ENCODE measurements at places on chromosomes 13 and 19.

DNA sequence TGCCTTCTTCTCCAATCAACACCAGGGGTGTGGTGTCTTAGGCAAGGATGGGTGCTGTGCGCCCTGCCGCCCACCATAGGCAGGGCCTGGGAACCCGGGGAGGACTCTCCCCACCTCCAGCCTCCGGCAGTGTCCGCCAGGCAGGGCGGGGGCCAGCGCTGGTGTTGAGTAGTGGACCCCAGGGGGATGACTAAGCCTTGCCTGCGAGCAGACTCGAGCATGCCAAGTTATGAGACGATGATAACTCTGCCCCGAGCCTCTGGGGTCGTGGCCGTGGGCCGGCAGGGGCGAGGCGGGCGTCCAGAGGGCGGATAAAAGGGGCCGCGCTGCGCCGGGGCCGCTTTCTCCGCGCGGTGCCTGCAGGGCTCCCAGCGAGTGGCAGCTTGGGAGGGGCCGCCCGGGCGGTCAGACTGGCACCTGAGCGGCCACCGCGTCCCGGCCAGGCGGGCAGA is at the start of gene MEDAG:
TSS of gene MEDAG (plus strand) at position 340 of the 452 bp plus-strand sequence. CDS start 245 bp downstream, outside the sequence.
- DNase-seq: no peak

DNA sequence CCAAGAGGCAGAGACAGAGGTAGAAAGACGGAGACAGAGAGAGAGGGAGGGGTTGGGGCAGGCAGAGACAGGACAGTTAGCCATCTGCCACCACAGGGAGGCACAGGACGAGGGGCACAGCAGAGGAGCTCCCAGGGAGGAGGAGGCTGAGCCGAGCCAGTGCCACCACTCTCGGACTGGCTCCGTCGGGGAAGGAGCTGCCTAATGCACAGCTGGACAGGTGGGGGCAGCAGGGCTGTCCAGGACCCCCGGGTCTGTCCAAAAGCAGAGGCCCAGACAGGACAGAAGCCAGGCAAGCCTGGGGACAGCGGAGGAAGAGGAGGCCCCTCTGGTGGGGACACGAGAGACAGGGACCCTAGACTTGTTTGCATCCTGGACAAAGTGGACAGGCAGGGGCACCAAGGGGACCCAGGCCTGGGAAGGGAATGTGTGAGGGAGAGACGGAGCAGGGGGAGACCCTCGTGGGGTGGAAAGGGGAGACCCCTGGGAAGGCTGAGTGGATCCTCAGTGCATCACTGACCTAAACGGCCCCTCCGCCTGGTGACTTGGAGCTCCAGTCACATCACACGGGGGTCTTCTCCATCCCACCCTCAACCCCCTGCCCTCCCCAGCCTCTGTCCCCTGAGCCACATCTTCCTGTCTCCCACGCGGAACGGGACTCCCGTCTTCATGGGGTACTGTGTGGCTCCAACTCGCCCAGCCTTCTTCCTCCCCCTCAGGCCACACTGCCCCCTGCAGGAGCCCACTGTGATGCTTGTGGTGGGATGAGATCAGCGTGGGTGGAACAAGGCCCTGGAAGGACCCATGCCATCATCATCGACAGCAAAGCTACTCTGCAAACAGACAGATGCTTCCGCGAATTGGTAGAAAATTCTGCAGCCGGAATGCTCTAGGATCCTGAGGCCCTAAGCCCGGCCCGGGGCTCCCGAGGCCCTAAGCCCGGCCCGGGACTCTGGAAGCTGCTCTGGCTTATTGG is 915 bp downstream of the F10 start:
- no peak for DNase-seq

GRCh38 chr13:111790621-111791020 is 276.3 kb upstream of the SOX1 start:
- no peak for DNase-seq

DNA sequence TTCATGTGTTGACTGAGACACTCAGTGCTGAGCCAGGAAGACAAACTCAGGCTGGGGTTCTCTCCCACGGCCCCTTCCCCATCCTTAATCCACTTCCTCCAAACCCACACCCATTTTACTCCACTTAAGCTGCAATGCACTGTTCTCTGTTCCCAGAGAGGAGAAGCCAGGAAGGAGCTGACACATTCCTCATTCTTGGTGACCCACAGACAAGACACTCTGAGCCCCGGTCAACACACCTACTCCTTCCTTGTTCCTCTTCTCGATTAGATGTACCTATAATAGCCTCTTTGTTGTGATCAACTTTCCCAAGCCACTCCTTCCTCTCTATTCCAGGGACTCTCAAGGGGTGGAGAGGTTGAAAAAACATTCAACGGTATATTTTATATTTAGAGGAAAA is 47.1 kb downstream of the INSR start:
- no peak for DNase-seq

- DNase-seq: no peak
Observed at GRCh38 chr19:3687774-3688706, 12.2 kb downstream of the PIP5K1C start.

DNA sequence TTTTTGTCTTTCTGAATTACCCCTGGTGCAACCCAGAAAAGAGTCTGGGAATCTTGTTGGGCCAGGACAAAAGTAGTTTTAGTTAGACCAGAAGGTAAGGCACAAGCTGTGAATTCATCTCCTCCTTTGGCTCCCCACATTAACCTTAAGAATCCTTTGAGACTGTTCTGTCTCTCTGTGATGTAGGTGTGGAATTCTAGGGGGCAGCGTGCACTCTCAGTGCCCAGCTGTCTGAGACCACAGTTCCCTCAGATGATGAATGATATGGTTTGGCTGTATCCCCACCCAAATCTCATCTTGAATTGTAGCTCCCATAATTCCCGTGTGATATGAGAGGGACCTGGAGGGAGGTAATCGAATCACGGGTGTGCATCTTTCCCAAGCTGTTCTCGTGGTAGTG is 43.9 kb downstream of the ZNF506 start:
- no peak for DNase-seq

GRCh38 chr13:96824140-96824539 is 170.1 kb downstream of the OXGR1 start:
- DNase-seq: no peak

GRCh38 chr19:34676697-34677385 is at the start of gene SCGB2B2:
SCGB2B2 (minus strand) TSS chr19:34677159; CDS start chr19:34594563, 82,596 bp downstream.
- DNase-seq: peak; percentile 90

DNA sequence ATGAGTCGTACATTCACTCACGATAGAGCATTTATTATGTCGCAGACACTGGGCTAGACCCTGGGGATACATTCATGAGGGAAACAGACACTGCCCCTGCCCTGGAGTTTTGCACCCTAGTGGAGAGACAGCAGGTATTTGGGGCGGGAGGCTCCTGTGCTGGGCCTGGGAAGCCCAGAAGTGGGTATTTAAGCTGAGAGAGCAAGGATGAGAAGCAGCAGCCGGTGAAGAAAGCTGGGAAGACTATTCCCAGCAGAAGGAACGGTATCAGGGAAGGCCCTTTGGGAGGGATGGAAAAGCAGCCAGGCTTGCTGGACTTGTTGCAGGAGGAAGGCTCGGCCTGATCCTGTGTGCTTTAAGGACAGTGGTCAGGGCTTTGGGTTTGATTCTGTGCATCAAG is 54.5 kb downstream of the CDADC1 start:
- DNase-seq: no peak

DNA sequence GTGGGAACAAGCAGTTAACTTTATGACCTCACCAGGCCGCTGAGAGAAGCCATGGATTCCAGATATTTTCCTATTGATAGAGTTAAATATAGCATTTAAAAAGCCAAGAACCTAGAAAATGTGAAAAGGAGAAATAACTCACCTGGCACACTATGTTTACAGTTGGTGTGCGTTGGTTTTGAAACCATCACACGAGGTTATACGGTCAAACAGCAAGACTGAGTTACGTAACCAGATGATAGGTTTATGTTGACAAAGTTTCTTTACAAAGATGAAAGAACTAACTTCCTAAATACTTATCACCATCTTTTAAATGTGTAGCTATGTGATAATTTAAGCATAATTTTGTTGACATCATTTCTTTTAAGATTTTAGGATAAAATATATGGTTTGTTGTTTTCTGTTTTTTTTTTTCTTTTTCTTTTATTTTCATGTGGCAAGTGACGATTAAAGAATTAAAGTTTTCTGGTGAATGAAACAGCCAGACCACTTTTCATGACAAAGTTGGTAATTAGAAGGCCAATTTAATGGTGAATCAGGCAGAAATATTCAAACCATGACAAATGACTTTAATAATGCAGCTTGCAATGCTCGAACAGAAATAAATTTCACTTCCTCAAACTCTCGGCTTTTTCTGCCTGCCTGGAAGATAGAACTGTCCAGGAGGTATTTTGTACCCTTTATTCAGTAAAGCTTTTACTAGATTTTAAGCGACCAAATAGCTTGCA is 339.1 kb upstream of the OBI1 start:
- DNase-seq: no peak

- peak; percentile 74 for DNase-seq
Observed at GRCh38 chr13:60654415-60654814, 257.4 kb downstream of the TDRD3 start.

DNA sequence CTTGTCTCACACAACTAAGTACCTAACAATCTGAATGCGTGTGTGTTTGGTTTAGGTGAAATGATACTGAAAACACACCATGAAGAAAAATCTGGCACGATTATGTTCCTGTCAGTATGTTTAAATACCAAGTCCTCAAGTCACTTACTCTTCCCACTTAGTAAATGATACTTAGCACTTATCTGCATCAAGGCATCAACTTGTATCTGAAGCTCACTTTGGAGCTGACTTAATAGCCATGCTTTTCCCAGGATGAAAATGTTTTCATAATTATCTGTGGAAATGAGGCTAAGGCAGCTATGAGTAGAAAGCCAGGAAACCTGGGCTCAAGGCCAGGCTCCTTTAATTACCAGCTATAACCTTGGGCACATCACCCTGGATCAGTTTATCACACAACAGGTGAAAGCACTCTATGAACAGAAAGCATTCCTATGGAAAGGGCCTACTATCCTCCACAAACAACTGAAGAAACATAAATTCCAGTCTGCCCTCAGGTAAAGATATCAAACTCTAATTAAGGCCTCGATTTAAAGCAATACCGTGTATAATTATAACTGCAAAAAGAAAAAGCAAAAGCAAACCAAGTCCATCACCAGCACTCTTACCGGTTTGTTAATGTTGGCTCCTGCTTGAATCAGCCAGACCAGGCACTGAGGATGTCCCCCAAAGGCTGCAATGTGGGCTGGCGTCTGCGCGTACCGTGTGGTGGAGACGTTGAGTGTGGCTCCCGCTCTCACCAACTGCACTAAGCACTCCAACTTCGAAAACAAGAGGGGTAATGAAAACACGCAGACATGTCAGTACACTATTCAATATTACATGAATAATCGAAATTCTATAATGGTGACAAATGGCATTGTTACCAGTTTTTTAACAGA is 4.6 kb downstream of the ANKRD10 start:
- DNase-seq: no peak

GRCh38 chr13:44758630-44759383 is 182.7 kb upstream of the TSC22D1 start:
- peak; percentile 16 for DNase-seq

- DNase-seq: no peak
Observed at GRCh38 chr19:36196249-36196648, 18.2 kb downstream of the ZNF565 start.

GRCh38 chr19:30158067-30158892 is 213.9 kb upstream of the ZNF536 start:
- DNase-seq: no peak

DNA sequence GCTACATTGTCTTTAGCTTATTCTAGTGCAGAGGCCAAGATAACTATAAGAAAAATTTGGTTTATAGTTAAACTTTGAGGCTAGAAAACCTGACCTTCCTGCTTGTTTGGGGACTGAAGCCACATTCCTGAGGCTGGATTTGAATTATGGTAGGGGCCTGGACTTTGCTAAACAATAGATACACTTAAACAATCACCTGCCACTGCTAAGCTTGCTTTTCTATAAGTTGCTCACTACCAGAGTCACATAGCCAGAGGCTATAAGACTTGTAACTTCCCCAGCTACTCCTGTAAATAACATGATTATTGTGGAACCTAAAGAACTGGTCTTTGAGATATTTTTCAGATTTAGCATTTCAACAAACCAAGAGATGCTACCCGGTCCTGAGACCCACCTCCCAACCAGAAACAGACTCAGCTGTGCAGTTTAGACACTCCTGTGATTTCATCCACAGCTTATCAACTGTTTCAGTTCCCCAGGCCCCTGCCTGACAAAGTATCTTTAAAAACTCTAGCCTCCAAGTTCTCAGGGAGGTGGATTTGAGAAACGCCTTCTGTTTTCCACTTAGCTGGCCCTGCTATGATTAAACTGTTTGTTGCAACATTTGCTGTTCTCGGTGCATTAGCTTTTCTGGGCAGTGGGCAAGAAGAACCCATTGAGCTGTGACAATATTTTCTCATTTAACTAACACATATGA is 77.7 kb downstream of the MIPEP start:
- DNase-seq: no peak

DNA sequence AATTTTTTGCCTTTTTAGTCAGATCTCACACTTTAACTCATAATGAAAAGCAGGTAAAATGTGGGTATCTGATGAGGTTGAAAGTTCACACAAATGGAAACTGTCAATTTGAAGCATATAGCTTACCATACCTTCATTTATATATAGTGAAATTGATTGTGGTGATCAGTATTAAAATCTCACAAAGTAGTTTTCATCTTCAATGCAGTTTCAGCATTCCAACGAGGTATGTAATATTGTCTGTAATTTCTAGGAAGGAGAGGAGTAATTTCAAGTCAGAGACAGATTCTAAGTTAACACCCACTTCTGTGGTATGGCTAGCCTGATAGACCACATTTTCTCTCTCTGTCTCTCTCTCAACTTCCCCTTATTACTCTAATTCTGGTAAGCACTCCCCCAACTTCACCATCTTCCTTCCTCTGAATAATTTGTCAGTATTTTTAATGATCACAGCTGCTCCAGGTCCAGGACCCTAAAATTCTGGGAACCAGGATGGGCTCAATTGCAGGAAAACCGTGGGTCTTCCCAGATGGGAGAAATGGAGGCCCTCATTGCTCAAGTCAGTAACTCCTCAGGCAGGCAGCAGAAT is 455.7 kb downstream of the FGF9 start:
- DNase-seq: no peak

- DNase-seq: no peak
Observed at GRCh38 chr13:113387396-113387795, 23.5 kb upstream of the GRTP1 start.

DNA sequence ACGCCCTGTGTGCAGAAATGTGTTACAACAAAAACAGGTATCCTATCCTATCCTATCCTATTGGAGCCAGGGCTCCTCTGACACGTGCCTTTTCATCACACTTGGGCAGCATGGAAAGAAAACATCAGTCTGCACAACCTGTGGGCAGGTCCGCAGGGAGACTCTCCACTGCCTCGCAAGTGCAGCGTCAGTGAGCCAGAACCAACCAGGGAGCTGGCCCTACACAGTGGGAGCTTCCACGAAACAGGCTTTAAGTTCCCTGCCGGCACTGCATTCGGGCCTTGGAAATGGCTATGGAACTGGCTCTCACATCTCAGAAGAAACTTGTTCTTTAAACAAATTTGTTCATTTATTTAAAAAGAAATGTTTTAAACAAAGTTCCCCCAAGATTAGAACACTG is 49.5 kb downstream of the SLC7A1 start:
- DNase-seq: no peak

- DNase-seq: no peak
Observed at GRCh38 chr13:107006661-107007060, 438.7 kb upstream of the ARGLU1 start.
